ENCODE measurements at places on chromosomes 6 and 20.

DNA sequence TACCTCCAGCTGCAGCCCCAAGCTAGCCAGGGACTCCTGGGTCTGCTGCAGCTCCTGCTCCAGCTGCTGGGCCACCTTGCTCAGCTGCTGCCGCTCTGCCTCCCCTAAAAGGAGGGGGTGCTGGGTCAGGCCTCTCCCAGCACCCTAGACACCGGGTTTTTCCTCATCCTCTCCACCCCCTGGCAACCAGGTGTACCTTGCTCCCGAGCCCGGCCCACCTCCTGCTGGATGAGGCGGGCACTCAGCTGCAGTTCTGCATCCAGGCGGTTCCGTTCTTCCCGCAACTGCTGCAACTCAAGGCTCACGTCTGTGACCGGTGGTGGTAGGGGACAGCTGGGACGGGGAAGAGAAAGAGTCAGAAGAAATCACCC, 6.1 kb upstream of the PSORS1C2 start:
- no peak for DNase-seq

- peak; percentile 57 for DNase-seq
Observed at GRCh38 chr20:29873946-29874345, 1383.5 kb upstream of the DEFB115 start.

GRCh38 chr20:16174311-16174710, 398.9 kb downstream of the KIF16B start:
- DNase-seq = no peak

- no peak for DNase-seq
Observed at GRCh38 chr20:44918761-44919160, 8.9 kb downstream of the PABPC1L start.

GRCh38 chr20:11551479-11551878, 366.2 kb upstream of the BTBD3 start:
- DNase-seq = no peak

DNA sequence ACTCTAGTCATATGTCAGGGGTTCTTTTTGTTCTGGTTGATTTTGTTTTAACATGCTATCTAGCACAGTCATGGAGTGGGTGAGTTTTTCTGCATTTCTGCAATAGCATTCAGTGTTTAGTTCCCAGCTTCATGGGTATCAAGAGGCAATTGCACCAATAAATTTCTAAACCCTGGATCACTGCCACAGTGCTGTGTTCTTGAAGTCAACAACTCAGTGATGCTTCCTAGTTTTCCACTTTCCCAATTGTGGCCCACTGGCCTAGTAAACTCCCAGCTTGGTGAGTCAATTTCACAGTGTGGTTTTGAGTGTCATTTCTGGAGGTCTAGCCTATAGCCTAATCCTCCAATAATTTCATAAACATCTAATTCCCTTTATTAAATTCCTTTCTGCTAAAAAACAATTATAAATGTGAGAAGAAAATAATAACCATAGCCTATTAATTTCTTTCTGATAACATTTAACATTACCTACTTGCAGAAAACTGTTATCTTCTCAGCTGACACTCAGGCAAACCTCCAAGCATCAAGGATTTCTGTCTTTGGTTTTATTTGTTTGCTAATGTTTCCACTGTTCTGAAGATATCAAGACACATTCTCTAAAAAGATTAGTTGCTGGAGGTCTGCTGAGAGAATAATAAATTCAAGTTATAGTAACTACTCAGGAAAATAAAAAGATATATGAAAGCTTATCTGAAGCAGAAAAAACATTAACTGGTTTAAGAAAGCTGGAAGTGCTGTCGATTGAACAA, 89.9 kb downstream of the PDE7B start:
- no peak for DNase-seq

DNA sequence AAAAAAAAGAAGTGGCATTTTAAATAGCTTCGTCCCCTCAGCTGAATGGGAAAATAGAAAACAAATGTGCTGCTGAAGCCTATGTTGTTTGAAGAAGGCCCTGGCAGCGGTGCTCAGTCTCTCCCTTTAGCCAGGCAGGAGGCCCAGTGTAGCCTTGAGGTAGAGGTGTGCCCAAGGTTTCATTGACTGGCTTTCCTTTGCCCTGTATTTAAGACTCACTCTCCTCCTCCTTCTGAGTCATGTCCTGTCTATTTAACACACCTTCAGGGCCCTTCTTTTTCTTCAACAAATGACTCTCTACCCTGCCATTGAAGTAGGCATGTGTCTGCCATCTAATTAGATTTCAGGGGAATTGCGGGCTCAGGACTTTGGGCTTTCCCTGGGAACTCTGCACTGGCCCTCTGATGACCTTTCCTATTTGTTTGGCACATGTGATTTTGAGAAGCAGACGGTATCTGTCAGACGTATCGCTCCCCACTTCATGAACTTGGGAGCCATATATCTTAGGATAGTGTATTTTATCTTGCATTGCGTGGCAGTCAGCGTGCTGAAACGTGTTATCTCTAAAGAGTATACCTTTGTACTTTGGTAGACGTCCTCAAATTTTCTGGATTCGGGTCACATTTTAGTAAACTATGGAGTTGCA, 4.3 kb downstream of the TJAP1 start:
- no peak for DNase-seq

GRCh38 chr6:36347621-36348020, 10.9 kb upstream of the BNIP5 start:
- no peak for DNase-seq

DNA sequence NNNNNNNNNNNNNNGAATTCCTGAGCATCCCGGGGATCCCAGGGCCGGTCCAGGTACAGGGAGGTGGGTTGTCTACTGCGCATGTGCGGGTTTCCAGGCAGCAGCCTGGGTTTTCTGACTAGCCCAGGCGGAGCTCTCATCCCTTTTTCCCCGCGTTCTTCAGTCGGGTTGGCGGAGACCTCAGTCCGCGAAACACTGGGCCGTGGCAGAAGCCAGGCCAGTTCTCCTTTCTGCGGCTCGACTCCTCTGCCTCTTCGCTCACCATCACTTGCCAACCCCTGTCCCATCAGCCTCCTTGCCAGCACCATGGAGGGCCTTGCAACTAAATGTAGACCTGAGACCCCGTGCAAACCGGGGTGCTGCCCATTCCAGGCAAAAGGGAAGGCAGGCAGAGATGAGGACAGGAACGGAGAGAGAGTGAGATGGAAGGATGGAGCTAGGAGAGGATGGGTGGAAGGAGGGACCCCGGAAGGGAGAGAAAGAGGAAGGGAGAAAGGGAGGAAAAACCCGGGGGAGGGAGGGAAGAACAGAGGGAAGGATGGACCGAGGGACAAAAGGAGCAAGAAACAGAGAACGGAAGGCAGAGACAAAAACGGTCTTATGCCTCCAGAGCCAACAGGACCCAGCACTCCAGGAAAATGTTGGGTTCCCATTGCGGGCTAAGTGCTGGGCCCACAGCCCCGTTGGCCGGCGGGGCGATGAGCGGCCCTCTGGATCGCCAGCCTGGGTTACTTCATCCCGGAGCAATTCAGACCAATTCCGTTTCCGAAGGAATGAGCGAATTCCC, 445.4 kb upstream of the DEFB115 start:
- DNase-seq = peak; percentile 46

DNA sequence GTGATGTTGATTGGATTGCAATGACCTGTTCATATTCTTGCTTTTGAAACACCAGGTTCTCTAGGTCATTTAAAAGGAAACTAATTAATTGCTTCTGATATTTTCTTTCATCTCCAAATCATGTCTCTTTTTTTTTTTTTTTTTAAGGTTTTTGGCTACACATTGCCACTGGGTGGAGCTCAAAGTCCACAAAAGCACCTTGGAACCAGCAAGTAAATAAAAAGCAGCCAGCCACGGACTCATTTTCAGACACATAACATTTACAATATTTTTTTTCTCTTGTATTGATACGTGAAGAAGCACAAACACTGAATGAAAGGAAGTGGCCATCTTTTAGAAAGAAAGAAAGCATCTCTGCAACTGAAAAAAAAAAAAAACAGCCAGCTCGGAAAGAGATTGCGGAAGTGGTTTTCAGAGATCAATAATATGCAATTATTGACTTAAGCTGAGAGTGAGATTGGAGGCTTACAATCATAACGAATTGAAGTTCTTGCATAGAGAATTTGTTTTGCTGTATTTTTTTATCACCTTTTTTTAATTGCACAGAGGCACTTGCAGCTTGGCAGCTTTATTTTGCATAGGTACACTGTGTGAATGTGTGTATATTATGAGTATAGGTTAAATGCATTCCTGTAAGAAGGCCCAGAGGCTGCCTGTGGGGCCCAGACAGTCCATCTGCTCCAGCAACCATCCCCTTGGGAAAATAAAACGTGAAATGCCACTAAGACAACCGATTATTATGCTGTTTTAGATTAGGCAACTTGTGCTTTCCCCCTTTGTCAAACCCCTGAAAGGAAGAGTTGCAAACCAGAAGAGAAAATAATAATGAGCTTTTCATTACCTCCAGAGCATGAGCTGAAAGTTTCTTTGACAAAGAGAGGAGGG, 28.2 kb downstream of the CGA start:
- DNase-seq = peak; percentile 60

DNA sequence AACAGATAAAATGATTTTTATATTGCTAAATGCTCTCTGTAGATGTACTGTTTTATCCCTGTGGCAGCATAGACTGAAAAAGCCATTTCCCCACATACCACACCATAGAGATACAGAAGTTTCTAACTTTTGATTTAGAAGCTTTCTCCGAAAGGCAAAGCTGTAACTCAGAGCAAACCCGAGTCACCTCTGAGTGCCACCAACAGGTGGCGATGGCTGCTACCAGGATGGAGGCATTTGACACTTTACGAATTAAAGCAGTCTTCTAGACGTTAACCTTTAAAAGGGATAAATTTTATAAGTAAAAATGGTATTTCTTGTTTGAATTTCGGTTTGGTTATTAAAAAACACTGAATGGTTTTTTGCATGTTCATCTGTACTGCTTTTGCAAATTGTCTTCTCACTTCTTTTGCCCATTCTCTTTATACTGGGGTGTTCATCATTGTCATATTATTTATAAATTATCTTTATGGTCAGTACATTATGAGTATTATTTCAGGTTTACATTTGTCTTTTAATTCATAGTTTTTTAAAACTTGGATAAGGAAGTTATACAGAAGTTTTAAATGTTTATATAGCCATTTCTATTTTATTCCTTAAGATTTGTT, 201.0 kb upstream of the CEP162 start:
- peak; percentile 44 for DNase-seq

DNA sequence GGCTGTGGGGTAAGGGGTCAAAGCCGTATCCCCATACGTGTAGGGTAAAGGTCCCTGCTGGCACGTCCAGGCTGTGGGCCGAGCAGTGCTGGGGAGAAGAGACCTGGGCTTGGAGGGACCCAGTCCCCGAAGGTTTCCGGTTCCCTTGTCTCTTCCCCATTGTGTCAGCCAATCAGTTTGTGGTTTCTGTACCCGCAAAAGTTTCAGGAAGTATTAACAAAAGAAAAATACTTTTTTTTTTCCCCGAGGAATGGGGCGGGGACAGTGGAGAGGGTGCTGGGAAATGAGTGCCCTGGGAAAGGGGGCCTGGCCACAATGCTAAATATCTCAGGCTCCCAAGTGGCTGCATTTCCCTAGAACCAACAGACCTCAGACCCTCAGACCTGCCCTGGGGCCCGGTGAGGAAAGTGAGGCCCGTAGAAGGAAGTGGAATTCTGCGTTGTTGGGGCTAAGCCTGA, 15.2 kb upstream of the AMD1 start:
- DNase-seq = no peak

GRCh38 chr20:32922466-32922865, 63.7 kb downstream of the EFCAB8 start:
- DNase-seq = no peak

DNA sequence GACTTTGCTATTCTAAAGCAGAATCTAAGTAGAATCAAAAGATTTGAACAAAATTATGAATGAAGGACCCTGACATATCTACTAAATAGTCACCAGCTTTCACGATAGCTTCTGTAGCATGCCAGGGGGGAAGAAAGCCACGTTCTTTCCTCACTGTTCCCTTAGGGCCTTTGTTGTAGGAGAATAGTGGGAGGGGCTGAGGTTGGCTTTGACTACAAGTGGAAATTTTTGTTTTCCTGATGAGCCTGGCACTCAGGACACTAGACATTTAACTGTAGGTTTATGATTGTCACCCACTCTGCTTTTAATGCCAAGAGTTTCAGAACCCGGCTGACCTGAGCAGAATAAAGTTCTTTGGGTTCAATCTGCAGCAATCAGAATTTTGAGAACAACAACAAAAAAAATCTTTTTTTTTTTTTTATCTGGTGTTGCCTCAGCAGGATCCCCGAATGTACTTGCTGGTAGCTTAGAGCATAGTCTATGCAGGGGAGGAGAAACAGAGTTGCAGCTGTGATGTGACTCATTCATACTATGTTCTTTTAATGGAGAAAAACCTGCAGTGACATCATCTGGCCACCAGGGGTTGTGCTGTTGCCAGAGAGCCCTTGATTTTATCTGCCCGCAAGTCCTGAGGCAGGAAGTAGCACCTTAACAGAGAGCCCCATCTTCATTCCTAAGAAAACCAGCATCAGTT, 38.5 kb downstream of the TPD52L1 start:
- peak; percentile 72 for DNase-seq

DNA sequence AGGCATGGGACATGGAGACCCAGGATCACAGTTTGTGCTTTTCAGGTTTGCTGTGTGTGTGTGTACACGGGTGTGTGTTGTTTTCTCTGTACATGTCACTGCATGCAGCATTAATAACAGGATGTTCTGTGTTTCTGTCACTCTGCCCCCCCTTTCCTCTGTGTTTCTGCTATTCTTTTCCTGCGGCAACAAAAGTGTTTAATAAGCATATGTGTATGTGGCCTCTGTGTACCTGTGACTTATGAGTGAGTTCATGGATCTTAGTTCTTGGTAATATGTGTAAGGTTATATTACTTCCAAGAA, 9.8 kb downstream of the SYNGAP1 start:
- no peak for DNase-seq

DNA sequence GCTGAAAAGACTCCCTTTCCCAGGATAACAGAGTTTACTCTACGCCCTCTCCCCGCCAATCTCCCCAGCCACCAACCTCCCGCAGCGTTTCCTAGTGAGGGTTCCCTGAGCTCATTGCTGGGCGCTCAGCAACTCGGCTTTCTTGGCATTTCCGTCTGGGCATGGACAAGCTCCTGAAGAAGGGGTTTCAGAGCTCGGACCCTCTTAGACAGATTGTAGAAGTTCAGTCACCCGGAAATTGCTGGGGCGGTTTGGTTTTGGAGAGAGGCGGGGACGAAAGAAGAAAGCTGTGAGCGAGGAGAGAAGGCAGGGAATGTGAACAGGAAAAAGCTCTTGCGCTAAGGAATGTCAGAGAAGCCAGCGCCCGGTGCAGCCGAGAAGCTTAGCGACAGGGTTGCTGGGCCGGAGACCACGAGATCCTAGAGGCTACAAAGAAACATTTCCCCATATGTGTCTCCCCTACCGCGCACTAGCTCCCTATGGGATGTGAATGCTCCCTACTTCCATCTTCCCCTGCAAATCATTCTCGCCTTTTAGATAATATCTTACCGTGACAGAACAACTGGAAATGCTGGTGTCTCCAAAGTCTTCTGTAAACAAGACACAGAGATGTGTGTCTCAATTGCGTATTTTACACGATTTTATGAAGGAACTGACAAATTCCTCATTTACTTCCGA, 15.8 kb downstream of the POM121L2 start:
- no peak for DNase-seq

GRCh38 chr6:26215585-26216358, 128.5 kb downstream of the HFE start:
- DNase-seq = peak; percentile 67

Measured in activated CD8-positive, alpha-beta memory T cell treated with anti-CD3 and anti-CD28 coated beads, Interleukin-2, amount 10 ng/mL, durations not matched to agents 7 days and 5 days (primary cell).